ENCODE measurements at places on chromosomes 1 and 21.

DNA sequence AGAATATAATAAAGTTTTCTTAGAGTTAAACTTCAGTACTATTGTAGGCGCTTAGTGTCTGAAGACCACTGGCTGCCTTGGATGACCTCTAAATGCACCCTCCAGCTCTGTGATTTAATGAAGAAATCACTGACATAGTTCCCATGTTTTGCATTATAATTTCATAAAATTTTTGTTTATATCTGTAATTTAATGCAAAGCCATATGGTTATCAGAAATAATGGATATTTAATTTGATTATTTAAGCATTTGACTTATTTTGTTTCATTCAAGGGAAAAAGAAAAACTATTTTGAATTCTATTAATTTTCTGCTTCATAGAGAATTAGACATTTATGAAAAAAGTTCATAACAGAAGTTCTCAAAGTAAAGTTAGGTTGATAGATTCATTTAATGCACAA is 18.6 kb downstream of the CRB1 start:
- no peak for DNase-seq

- no peak for DNase-seq
Measured at GRCh38 chr1:6776895-6777294, 8.4 kb upstream of the CAMTA1 start.

- DNase-seq: no peak
Measured at GRCh38 chr1:23628951-23629387, 62.6 kb upstream of the RPL11 start.

DNA sequence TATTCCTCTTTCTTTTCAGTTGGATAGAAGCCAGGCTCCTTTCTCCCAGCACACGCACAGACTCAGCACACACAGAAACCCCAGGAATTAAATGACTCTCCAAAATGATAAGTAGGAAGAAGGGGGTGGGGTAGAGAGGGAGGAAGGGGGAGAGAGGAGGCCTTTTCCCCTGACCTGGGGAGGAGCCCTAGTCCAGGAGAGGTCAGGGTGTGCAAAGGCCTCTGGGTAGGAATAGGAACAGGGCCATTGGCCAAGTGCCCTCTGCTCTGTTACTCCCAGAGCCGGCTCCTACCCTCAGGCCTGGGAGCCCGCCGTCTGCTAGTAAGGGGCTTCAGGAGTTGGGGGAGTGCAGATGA is 35.6 kb upstream of the PUM1 start:
- no peak for DNase-seq

- no peak for DNase-seq
Measured at GRCh38 chr1:240823357-240823756, 211.4 kb upstream of the GREM2 start.

GRCh38 chr1:160795951-160796383 is at the start of gene LY9:
TSS of gene LY9 (plus strand) at chr1:160796174. CDS start at chr1:160796188, 14 bp downstream.
- no peak for DNase-seq

GRCh38 chr1:207244409-207244801 is 77.1 kb upstream of the CD55 start:
- DNase-seq: no peak

DNA sequence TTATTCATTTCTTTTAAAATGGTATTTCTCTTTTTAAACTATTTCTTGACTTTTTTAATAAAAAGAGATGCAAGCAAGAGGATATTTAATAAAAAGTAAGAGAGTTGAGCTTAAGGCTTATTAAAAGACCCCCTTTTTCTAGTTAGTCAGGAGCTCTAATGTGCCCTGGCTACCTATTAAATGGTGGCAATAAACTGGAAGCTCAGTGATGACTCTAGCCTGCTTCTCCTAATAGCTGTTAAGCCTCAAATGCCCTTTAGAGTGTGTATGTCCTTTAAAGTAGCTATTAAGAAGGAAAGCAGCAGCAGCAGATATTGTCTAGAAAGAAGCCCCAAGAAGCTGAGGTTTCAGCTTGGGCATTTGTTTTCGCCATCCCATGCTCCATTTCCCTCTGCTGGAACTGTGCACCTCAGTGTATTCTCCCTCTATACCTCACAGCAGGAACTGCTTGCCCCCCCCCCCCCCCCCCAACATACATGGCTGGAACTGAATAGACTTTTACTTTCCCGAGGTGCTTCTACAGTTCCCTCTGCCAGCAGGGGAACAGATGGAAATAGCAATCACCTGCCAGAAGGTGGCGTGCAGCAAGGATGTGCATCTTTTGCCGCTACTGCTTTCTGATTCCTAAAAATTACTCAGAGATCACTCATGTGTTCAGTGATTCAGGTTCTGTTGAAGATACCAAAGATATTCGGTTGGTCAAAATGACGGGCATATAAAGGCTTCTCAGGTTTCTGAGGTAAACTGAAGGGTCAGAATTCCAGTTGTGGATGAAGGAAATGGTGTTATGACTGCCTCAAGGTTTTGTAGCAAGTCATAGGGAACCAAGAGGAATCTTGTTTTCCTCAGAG is 2.5 kb downstream of the RGS4 start:
- DNase-seq: peak; percentile 49

DNA sequence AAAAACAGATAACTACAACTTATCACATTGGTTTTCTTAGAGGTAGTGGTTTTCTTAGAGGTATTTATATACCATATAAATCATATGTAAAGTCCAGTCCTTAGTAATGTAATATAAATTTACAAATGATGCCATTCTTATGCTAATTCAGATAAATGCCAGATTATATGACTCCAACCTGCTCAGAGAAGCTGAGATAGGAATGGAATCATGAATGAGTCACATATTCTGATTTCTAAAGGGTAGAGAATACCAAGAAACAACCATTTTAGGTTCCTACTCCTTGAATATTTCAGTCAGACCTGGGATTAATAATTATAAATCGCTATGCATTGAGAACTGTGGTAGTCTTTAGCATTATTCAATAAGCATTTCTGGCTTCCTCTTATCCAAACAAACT is 760.1 kb upstream of the NEGR1 start:
- no peak for DNase-seq

- no peak for DNase-seq
Measured at GRCh38 chr1:10232163-10232562, 21.8 kb downstream of the KIF1B start.

- DNase-seq: no peak
Measured at GRCh38 chr1:41521766-41522165, 37.3 kb upstream of the EDN2 start.

DNA sequence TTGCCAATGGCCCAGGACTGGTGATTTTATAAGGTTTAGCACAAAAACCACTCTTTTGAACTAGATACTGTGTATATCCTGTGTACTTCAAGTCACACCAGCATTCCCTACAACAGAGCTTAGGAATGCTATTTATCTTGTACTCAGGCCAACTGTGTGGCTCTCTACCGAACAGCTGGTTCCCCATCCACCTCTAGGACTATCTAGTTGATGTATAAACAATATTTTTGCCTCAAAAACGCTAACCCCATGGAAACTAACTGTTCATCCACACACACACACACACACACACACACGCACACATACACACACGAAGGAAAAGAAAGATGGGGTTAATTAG is 28.7 kb upstream of the SLC45A3 start:
- DNase-seq: no peak

Measured in SHP77 treated with DMSO at 0.1 percent for 48 hours (cell line).